Activated CD4-positive, alpha-beta T cell treated with anti-CD3 and anti-CD28 coated beads, Interleukin-2, amount 10 ng/mL, durations not matched to agents 24 days and 14 days (primary cell): ENCODE measurements at places on chromosomes 7 and 10.

- peak overlapping the region; percentile 60 for H3K27ac ChIP-seq
- H3K4me3 ChIP-seq: no peak overlapping the region
- DNase-seq: peak; percentile 60
These were observed 20.7 kb downstream of the AVL9 start for GRCh38 chr7:32515890-32516550.

DNA sequence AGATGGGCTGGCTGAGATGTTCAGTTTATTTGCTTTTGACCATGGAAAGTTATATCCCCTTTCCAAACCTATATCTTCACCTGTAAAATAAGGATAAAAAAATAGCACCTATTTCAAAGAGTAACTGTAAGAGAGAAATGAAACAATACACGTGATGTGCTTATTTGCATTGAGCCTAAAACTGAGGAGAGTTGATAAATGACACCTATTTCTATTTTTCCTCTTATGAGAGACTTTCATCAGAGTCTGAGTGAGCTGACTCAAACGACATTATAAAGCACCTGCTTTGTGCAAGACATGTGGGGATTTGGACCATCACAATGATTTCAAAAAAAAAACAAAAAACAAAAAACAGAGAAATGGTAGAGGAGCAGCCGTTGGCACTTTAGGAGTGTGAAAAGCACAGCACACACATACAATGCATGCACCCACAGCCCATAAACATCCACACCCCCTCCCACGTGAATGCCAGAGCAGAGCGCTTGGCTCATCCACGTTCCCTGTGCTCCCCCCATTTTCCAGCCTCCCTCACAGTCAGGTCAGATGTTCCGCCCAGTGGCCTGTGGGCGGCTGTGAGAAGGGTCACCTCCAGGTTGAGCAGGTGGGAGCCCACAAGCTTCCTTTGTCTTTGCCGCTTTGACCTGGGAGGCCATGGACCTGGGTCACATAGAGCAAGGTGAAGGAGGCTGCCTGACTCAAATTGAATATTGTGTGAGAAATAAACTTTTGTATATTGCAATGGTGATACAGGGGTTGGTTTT is 253.2 kb upstream of the ZNF32 start:
- no peak overlapping the region for H3K27ac ChIP-seq
- no peaks in the 10 kb centered on the region for H3K4me1 ChIP-seq
- peaks cover 11% of the 10 kb centered on the region for H3K27me3 ChIP-seq
- no peak overlapping the region for H3K4me3 ChIP-seq
- H3K36me3 ChIP-seq: no peaks in the 10 kb centered on the region
- DNase-seq: no peak

- H3K27me3 ChIP-seq: no peaks in the 10 kb centered on the region
- peaks cover 28% of the 10 kb centered on the region for H3K4me1 ChIP-seq
- no peak overlapping the region for H3K4me3 ChIP-seq
- H3K36me3 ChIP-seq: peaks cover 5% of the 10 kb centered on the region
- no peak overlapping the region for H3K27ac ChIP-seq
- no peak for DNase-seq
These were observed 24.3 kb downstream of the PDZD8 start for GRCh38 chr10:117350909-117351308.

GRCh38 chr7:17056491-17057142 is 174.8 kb upstream of the AGR3 start:
- H3K36me3 ChIP-seq: peaks cover 4% of the 10 kb centered on the region
- H3K4me3 ChIP-seq: no peak overlapping the region
- DNase-seq: no peak
- no peak overlapping the region for H3K27ac ChIP-seq
- H3K27me3 ChIP-seq: no peaks in the 10 kb centered on the region

GRCh38 chr7:55335786-55336185 is 29.4 kb upstream of the LANCL2 start:
- no peak overlapping the region for H3K27ac ChIP-seq
- H3K36me3 ChIP-seq: no peaks in the 10 kb centered on the region
- H3K4me3 ChIP-seq: no peak overlapping the region
- no peaks in the 10 kb centered on the region for H3K4me1 ChIP-seq

GRCh38 chr7:94324380-94325121 is 70.1 kb upstream of the COL1A2 start:
- H3K4me3 ChIP-seq: no peak overlapping the region
- DNase-seq: no peak
- no peaks in the 10 kb centered on the region for H3K27me3 ChIP-seq
- H3K27ac ChIP-seq: no peak overlapping the region
- H3K4me1 ChIP-seq: no peaks in the 10 kb centered on the region

DNA sequence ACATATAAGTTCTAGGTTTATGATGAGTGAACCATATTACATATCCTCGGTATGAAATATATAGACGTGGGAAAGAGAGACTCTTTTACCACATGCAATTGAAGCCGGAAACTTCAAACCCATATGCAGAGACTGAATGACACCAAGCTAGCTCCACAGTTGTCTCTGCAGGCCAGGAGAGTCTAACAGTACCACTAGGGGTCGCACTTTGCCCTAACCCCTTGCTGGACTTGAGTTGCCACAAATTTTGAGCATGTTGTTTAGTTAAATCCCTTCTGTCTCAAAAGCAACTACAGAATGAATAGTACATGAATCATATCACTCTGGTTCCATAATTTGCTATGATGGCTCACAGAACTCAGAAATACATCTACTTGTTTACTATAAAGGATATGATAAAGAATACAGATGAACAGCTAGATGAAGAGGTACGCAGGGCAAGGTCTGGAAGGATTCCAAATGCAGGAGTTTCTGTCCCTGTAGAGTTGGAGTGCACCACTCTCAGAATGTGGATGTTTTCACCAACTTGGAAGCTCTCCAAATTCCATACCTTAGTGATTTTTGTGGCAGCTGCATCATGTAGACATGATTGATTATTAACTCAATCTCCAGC is 112.4 kb upstream of the YAE1 start:
- H3K4me3 ChIP-seq: no peak overlapping the region
- DNase-seq: peak; percentile 86
- H3K4me1 ChIP-seq: no peaks in the 10 kb centered on the region
- H3K27ac ChIP-seq: no peak overlapping the region

DNA sequence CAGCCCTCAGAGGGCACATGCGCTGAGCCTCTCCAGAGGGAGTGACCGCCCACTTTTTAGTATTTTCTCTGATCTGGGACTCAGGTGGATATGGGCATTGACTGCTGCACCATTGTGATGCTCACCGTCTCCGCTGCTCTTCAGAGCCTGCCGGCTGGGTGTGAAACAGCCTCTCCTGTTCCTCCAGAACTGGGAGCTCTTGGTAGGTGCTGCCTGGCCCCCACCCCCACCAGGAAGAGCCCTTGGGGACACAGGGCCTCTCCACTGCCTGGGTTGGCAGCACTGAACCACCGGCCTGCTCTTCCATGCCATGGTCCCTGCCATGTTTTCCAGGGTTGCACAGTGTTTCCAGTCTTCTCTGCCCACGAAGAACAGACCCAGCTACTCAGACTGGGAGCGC is 36.3 kb downstream of the ARHGAP22 start:
- no peak overlapping the region for H3K27ac ChIP-seq
- no peak for DNase-seq
- H3K4me3 ChIP-seq: no peak overlapping the region
- H3K4me1 ChIP-seq: no peaks in the 10 kb centered on the region
- no peaks in the 10 kb centered on the region for H3K36me3 ChIP-seq
- H3K27me3 ChIP-seq: peaks cover 5% of the 10 kb centered on the region

DNA sequence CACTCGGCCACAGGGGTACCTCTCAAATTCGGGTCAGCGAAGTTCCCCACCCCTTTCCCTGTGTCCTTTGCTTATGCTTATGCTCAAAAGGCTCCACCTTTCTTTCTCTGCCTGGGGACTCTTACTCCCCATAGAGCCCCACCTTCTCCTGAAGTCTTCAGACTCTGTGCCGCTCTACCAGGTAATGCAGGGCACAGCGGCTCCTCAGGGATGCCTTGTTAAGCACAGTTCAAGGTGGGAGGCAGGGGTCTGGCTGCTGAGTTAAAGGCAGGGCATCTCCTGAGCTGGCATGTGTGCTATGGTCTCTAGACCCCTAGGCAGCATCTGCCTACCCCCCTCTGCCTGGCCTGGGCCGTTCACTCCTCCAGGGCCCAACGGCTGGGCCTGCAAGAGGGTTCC is 3.0 kb upstream of the CXCL12 start:
- no peak overlapping the region for H3K4me3 ChIP-seq
- peaks cover 21% of the 10 kb centered on the region for H3K27me3 ChIP-seq
- no peaks in the 10 kb centered on the region for H3K36me3 ChIP-seq
- no peak overlapping the region for H3K27ac ChIP-seq
- DNase-seq: no peak
